IMR-90 (cell line): ENCODE measurements at places on chromosomes 1 and 21. TPM values are rescaled to one million over a fixed set of nuclear protein-coding genes. Genes with fewer than 3 reads are reported as not detected.

GRCh38 chr1:119689511-119689910 is 22.2 kb upstream of the PHGDH start:
- no peak for DNase-seq

DNA sequence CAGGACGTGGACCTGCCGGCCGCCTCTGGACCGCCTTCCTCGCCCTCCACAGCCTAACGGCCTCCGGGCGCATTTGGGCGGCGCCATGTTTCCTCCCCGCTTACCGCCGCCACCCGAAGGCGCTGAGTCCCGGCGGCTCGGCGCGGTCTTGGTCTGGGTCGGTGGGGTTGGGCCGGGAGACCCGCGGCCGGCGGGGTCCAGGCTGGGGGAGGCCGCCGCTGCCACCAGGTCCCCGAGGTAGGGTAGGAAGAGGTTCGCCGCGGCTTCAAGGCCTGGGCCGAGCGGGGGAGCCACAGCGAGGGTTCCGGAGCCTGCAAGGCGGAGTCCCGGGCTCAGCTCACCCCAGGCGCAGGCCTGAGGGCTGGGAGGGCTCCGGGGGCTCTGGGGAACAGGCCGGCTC is 5.5 kb downstream of the OR2C3 start:
- DNase-seq: no peak

DNA sequence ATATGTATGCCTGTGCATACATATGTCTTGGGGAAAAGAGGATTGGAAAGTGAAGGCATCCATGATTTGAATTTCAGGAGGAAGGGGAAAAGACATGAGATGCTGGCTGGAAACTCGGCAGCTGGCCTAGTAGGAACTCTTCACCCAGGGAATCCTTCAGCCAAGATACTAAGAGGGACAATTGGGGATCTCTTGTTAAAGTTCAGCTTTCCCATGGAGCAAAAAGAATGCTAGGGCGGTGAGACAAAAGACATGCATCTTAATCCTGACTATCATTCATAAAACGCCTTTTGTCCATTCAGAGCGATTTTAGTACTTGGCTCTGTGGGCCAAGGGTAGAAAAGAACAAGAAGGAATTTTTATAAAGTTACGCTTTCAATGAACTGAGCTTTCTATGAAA is 20.5 kb downstream of the PDPN start:
- no peak for DNase-seq

DNA sequence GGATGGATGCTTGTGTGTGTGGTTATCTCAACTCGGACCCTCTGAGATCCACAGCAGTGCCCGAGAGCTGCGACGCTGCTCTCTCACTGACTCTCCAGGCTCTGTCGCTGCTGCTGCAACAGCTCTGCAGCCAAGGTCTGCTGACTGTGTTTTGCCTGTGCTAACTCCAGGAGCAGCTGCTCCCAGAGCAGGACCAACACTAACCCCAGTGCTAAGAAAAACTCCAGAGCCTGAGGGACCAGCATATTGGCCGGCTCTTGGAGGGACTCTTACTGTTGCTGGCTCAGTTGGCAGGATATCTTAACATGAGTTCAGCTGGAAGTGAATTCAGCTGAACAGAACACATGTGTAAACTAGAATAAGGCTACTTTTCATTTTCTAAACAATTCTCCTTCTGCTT is 4.4 kb downstream of the LCE2C start:
- DNase-seq: no peak

SYF2 gene
- 8.6 and 22.2 TPM in 2 replicates for total RNA-seq

- no peak for DNase-seq
These were observed 7.5 kb downstream of the RNF223 start for GRCh38 chr1:1066403-1067283.

- no peak for DNase-seq
These were observed 92.1 kb downstream of the SYF2 start for GRCh38 chr1:25140073-25140797.

TSPAN1 gene
- 0.18 TPM in 1 of 2 replicates, not detected in the other for total RNA-seq

SLC6A9 gene
- total RNA-seq: 1.9 and 2.0 TPM in 2 replicates

- no peak for DNase-seq
These were observed 240.1 kb downstream of the NPHP4 start for GRCh38 chr1:5751833-5752745.

NEK2 gene
- total RNA-seq: 26.0 and 35.0 TPM in 2 replicates

DNA sequence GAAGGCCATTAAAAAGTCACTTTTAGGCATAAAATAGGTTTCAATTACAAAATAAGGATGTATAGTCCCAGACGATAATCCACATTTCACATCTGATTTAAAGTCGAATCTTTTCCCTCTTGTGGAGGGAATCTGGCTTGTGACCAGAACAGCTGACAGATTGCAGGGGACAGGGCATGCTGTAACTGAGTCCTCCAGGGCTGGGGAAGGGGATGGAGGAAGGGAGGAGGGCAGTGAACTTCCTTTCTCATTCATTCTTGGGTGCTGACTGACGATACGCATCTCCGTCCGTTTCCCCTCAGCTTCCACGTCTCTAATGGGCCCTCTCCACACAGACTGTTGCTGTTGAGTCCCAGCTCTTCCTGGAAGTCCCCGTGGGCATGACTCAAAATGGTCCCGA is 108.1 kb upstream of the CSF3R start:
- DNase-seq: no peak

KRTAP13-2 gene
- total RNA-seq: not detected in 2 replicates

- DNase-seq: peak; percentile 32
These were observed 3.6 kb upstream of the PKN2 start for GRCh38 chr1:88680471-88680870.

BNIPL gene
- under 0.01 TPM in 1 of 2 replicates, not detected in the other for total RNA-seq
